ENCODE measurements at places on chromosomes 2 and 18. TPM values are rescaled to one million over a fixed set of nuclear protein-coding genes. Genes with fewer than 3 reads are reported as not detected.

ZC3H6 gene
- 7.3 TPM for total RNA-seq

LRRC30 gene
- not detected for total RNA-seq

RAD51AP2 gene
- total RNA-seq = 0.07 TPM

LRRTM4 gene
- 3.3 TPM for total RNA-seq

SERPINB8 gene
- 5.4 TPM for total RNA-seq

PLGLB1 gene
- total RNA-seq = 8.6 TPM

PDE6D gene
- 23.3 TPM for total RNA-seq

MATN3 gene
- 3.1 TPM for total RNA-seq

GPR39 gene
- 4.0 TPM for total RNA-seq

YWHAQ gene
- 357 TPM for total RNA-seq

COPS9 gene
- 128 TPM for total RNA-seq

SH2D6 gene
- 0.71 TPM for total RNA-seq

MOGAT1 gene
- 0.74 TPM for total RNA-seq

DSG1 gene
- not detected for total RNA-seq

MTLN gene
- total RNA-seq = 6.2 TPM

POTEJ gene
- 0.19 TPM for total RNA-seq

UBE2F gene
- total RNA-seq = 38.6 TPM

TDRD15 gene
- 0.04 TPM for total RNA-seq

ITGA6 gene
- 69.5 TPM for total RNA-seq

IFIH1 gene
- total RNA-seq = 6.6 TPM

CFAP53 gene
- 1.5 TPM for total RNA-seq

RAB3GAP1 gene
- 33.7 TPM for total RNA-seq

ASTL gene
- not detected for total RNA-seq

LYG2 gene
- total RNA-seq = not detected

SP140 gene
- total RNA-seq = 0.69 TPM

LINC00305 gene
- 1.6 TPM for total RNA-seq

NOL4 gene
- 5.7 TPM for total RNA-seq

DIPK1C gene
- total RNA-seq = not detected

CYS1 gene
- 2.5 TPM for total RNA-seq

SATB2 gene
- total RNA-seq = 4.7 TPM

KCNG2 gene
- total RNA-seq = not detected

GAD1 gene
- total RNA-seq = 0.27 TPM

POTEE gene
- 3.3 TPM for total RNA-seq

RHOB gene
- total RNA-seq = 148 TPM

FIGN gene
- total RNA-seq = 19.3 TPM

TCF23 gene
- not detected for total RNA-seq

METTL8 gene
- 26.9 TPM for total RNA-seq

TNS1 gene
- total RNA-seq = 7.7 TPM

PID1 gene
- 0.27 TPM for total RNA-seq

SLC4A5 gene
- total RNA-seq = 5.9 TPM

COL4A3 gene
- 0.34 TPM for total RNA-seq

CDH19 gene
- total RNA-seq = not detected

CRYBA2 gene
- total RNA-seq = 30.1 TPM
